Activated CD4-positive, alpha-beta memory T cell treated with anti-CD3 and anti-CD28 coated beads, Interleukin-2, amount 10 ng/mL, durations not matched to agents 7 days and 5 days (primary cell): ENCODE measurements at places on chromosomes 7 and 10.

DNA sequence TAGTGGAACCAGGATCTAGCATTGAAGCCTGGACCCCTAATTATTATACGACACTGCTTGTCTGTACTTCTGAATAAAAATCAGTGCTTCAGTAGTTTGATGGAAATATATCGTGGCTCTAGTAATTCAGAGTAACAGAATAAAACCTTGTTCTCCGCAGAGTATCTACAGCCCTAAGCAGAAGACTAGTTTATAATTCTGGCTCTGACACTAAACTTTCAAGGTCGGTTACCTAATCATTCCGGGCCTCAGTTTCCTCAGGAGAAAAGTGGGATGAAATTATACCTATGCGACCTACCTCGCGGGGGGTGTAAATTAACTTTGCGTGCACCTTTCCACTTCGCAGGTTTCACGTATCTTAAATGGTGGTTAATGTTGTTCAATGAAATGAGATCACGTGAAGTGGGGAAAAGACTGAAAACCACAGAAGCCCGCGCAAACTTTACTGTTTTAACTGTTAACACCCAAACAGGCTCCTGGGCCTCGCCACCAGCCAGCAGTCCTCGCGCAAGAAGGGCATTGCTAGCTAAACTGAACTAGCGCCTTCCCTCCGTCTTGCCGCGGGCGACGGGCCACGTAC lies 615 bp downstream of the THAP5 start:
- peak overlapping the region; percentile 98 for H3K27ac ChIP-seq
- no peaks in the 10 kb centered on the region for H3K27me3 ChIP-seq
- peaks cover 57% of the 10 kb centered on the region for H3K36me3 ChIP-seq

DNA sequence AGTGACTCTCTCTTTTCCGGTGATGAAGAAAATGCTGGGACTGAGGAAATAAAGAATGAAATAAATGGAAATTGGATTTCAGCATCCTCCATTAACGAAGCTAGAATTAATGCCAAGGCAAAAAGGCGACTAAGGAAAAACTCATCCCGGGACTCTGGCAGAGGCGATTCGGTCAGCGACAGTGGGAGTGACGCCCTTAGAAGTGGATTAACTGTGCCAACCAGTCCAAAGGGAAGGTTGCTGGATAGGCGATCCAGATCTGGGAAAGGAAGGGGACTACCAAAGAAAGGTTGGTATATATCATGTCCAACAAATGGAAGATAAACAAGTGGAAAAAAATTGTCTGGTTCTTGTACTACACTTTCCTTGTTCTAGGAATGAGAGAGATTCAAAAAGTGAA lies 9.5 kb downstream of the PDCD4 start:
- H3K4me3 ChIP-seq = no peak overlapping the region
- DNase-seq = no peak
- peaks cover 38% of the 10 kb centered on the region for H3K4me1 ChIP-seq
- no peaks in the 10 kb centered on the region for H3K27me3 ChIP-seq
- no peak overlapping the region for H3K27ac ChIP-seq
- peaks cover 68% of the 10 kb centered on the region for H3K36me3 ChIP-seq

DNA sequence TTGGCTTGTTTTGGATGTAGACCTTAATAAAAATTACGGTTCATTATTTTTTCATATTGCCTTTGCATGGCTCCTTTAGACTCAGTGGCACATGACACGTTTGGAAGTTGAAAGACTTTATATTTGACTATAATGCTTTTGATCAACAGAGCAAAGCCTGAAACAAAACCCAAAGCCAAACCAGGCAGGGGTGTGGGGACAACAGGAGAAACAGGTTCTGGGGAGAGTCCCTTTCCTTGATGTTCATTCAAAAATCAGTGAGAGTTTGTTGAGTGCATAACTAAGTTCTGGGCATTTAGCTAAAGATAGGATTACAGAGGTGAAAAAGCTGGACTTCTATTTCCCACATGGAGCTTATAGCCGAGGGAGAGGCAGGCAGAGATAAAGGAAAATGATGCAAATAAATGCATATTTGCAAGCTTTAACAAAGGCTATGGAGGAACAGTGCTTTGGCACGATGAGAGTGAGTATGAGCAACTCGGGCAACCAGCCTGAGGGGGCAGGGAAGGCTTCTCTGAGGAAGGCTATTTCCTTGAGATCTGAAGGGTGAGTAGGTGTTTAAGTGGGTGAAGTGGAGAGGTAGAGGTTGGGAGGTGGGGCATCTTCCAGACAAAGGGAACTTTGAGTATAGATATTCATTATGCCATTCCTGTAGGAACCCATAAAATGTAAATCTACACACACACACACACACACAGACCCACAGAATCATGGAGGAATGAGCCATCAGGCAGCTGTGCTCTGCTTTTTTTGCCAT lies 34.5 kb upstream of the PDZD8 start:
- no peak for DNase-seq
- no peaks in the 10 kb centered on the region for H3K36me3 ChIP-seq
- no peaks in the 10 kb centered on the region for H3K4me1 ChIP-seq
- H3K27me3 ChIP-seq = peaks cover 13% of the 10 kb centered on the region
- no peak overlapping the region for H3K27ac ChIP-seq

GRCh38 chr7:5456409-5456808 lies 32.8 kb upstream of the TNRC18 start:
- no peaks in the 10 kb centered on the region for H3K4me1 ChIP-seq
- no peak overlapping the region for H3K4me3 ChIP-seq
- H3K27ac ChIP-seq = no peak overlapping the region
- no peak for DNase-seq
- H3K36me3 ChIP-seq = no peaks in the 10 kb centered on the region

- H3K4me3 ChIP-seq = no peak overlapping the region
- no peaks in the 10 kb centered on the region for H3K4me1 ChIP-seq
- no peak for DNase-seq
Measured at GRCh38 chr7:311131-311680, 21.2 kb downstream of the FOXL3 start.
